ENCODE measurements at places on chromosomes 13 and 19. TPM values are rescaled to one million over a fixed set of nuclear protein-coding genes. Genes with fewer than 3 reads are reported as not detected.

GRCh38 chr19:16293118-16294091 lies 31.2 kb upstream of the KLF2 start:
- DNase-seq = no peak

- no peak for DNase-seq
Observed at GRCh38 chr13:42745655-42746054, 35.7 kb upstream of the FAM216B start.

The ADPRHL1 gene
- 0.87 TPM for total RNA-seq

DNA sequence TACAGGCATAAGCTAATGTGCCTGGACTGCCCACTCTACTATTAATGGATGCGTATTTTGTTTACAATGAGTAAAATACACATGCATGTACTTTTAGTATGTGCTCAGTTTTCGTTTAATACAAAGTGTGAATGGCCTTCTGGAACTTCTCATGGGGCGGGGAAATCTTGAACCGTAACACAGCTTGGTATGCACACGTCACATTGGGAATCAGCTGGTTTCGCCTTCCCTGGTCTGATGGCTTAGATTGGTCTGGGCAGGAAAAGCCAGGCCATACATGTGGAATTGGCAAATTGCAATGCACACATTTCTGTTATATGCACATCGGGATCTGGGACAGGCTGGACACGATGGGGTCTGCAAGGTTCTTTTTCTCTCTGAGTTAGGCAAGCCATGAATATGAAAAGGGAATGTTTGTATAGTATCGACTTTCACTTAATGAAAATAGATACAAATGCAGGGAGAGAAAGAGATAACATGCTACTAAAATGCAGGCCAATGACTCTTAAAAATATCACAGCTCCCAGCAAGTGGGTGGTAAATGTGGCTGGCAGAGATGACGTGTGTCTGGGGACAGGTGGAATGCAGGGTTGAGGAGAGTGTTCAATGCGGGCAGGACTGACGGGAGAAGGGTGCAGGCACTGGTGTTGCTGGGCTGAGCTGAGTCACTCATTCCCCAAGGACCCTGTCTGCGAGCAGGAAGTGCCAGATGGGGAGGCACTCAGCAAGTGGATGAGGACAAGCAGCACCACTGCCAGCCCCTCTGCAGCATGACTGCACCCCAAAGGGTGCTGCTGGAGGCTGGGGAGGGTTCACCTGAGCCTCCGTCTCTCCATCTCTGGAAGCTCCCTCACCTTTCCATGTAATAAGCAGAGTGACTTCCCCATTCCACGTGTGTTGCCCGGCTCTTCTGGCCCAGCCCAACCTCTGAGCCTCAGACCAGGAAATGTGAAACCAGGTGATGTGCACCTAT lies 204.0 kb upstream of the GPR12 start:
- DNase-seq = no peak

- no peak for DNase-seq
Observed at GRCh38 chr19:41535029-41535622, 40.8 kb upstream of the CEACAM21 start.

GRCh38 chr13:39448834-39449233 lies 154.2 kb downstream of the LHFPL6 start:
- DNase-seq = no peak

The ZNF98 gene
- total RNA-seq = not detected

The LENG9 gene
- 5.3 TPM for total RNA-seq

GRCh38 chr13:113876346-113877148 lies 12.7 kb upstream of the GAS6 start:
- peak; percentile 9 for DNase-seq

GRCh38 chr13:83876546-83876945 lies 5.7 kb downstream of the SLITRK1 start:
- no peak for DNase-seq

The UQCRFS1 gene
- 36.0 TPM for total RNA-seq

The EBI3 gene
- total RNA-seq = not detected

GRCh38 chr19:7636691-7637373 lies at the start of gene STXBP2:
STXBP2 (plus strand) TSS chr19:7637110; CDS start chr19:7637150, 40 bp downstream.
- DNase-seq = peak; percentile 94

The LENG1 gene
- 7.5 TPM for total RNA-seq

GRCh38 chr19:1655987-1656608 lies 3.7 kb upstream of the TCF3 start:
- DNase-seq = no peak

The LGALS14 gene
- total RNA-seq = not detected

- DNase-seq = no peak
Observed at GRCh38 chr19:35261356-35262100, 7.2 kb upstream of the USF2 start.

The FUT6 gene
- 0.18 TPM for total RNA-seq

The IFNL2 gene
- total RNA-seq = not detected

The DCT gene
- 0.05 TPM for total RNA-seq

The PCDH17 gene
- total RNA-seq = not detected

The NCR1 gene
- total RNA-seq = 0.26 TPM

- no peak for DNase-seq
Observed at GRCh38 chr13:102742506-102742905, 31.1 kb downstream of the TEX30 start.

The CEACAM16 gene
- total RNA-seq = not detected

- no peak for DNase-seq
Observed at GRCh38 chr19:50263176-50263575, 59.8 kb downstream of the MYH14 start.

GRCh38 chr19:29328586-29328985 lies 115.6 kb upstream of the UQCRFS1 start:
- DNase-seq = no peak

- no peak for DNase-seq
Observed at GRCh38 chr19:10433131-10433536, 12.8 kb downstream of the PDE4A start.

DNA sequence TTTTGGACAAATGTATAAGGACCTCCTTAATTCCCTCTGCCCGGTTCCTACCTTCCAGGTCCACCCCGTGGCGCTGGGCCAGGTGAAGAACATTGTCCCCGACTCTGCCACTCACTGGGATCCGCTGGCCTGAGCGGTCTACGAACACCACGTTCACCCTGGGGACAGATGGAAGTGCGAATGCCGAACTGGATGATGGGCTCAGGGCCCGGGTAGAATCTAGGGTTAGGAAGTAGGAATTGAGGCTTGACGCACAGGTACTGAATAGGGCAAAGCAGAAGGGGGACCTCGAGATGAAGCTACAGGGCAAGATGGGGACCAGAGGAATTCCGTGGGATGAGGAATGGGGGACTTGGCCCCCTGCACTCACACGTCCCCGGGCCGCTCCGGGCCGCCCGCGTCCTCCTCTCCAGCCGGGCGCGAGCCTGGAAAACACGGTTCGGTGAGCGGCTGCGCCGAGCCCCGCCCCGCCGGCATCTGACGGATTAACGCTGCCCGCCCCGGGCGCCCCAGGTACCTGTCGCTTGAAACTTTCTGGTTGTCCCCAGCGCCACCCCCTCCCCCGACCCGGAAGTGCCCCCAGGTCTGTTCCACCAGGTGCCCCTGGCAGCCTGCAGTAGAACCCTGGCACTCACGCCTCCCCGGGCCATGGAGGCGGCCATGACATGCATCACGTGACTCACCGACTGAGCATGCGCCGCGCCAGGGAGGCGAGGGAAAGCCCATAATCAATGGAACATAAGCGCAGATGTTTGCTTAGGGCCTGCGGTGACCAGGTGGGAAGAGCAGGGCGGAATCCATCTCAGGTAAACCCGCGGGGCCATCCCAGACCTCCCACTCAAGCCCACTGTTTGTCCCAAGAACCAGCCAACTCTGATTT lies at the start of gene FDX2:
Gene FDX2, minus strand, starts transcription at position 681 of the 880 bp plus-strand sequence. Its CDS starts 19 bp downstream, at position 662.
- peak; percentile 91 for DNase-seq

The FSD1 gene
- total RNA-seq = 27.7 TPM

The IGLON5 gene
- total RNA-seq = not detected

DNA sequence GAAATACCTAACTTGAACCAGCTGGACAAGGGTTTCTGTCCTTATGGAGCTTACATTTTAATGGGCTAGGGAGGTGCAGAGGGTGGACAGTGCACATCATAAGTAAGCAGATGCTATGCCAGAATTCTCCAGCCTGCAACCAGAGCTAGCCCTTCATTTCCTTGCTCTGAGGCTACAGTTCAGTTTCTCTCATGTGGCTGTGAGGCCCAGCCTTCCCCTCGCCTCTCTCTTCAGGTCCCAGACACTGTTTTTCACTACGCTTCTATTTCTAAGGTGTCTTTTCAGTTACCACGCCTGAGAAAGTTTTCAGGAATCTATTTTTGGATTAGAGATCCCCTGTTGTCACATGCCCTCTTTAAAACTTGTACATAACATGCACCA lies 141.9 kb downstream of the PCCA start:
- no peak for DNase-seq
